ENCODE measurements at places on chromosomes 1 and 21.

- DNase-seq = no peak
Observed at GRCh38 chr1:21822349-21822748, 10.3 kb downstream of the LDLRAD2 start.

- DNase-seq = peak; percentile 98
Observed at GRCh38 chr1:119646521-119647227, 1.4 kb downstream of the ZNF697 start.

- DNase-seq = no peak
Observed at GRCh38 chr1:78918157-78918556, 88.4 kb downstream of the ADGRL4 start.

DNA sequence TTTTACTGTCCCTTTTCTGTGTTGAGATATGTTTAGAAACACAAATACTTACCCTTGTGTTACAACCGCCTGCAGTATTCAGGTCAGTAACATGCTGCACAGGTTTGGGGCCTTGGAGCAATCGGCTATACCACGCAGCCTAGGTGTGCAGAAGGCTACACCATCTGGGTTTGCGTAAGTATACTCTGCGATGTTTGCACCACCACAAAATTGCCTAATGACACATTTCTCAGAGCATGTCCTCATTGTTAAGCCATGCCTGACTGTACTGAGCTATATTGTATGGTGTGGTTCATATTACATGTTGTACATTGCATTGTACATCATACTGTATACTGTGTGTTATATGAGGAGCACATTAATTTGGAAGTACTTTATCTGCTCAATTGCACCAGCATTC, 247.4 kb downstream of the RHOU start:
- DNase-seq = no peak

- DNase-seq = no peak
Observed at GRCh38 chr1:245972476-245972875, 534.6 kb downstream of the SMYD3 start.

- no peak for DNase-seq
Observed at GRCh38 chr1:53244141-53244540, 5.8 kb upstream of the MAGOH start.
